Stimulated activated CD4-positive, alpha-beta T cell treated with anti-CD3 and anti-CD28 coated beads, Interleukin-2, amount 100 ng/mL, for 4 hours (primary cell): ENCODE measurements at places on chromosomes 4 and X.

- no peak for DNase-seq
Observed at GRCh38 chr4:107755841-107756356, 35.9 kb upstream of the PAPSS1 start.

DNA sequence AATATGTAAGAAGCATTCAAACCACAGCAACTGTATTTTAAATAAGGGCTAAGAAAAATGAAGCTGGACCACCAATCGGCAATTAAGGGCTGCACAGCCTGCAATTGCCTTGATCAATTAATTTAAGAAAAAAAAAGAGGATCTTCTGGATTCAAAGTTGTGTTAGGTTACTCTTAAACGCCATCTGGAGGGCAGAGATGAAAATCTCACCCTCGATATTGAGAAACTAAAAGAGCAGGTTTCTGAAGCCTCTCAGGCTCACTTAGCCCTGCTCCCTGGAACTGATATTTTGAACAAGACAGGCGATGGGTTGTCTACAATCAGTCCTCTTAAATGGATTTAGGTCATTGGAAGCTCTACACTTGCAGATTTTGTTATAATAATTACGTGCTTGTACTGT lies 579.4 kb downstream of the GRXCR1 start:
- no peak for DNase-seq

GRCh38 chr4:2334826-2335728 lies 73.2 kb upstream of the MXD4 start:
- no peak for DNase-seq

- DNase-seq: no peak
Observed at GRCh38 chrX:63327788-63328187, 23.3 kb downstream of the SPIN4 start.

- no peak for DNase-seq
Observed at GRCh38 chr4:34245276-34245675, 1999.0 kb downstream of the ARAP2 start.

DNA sequence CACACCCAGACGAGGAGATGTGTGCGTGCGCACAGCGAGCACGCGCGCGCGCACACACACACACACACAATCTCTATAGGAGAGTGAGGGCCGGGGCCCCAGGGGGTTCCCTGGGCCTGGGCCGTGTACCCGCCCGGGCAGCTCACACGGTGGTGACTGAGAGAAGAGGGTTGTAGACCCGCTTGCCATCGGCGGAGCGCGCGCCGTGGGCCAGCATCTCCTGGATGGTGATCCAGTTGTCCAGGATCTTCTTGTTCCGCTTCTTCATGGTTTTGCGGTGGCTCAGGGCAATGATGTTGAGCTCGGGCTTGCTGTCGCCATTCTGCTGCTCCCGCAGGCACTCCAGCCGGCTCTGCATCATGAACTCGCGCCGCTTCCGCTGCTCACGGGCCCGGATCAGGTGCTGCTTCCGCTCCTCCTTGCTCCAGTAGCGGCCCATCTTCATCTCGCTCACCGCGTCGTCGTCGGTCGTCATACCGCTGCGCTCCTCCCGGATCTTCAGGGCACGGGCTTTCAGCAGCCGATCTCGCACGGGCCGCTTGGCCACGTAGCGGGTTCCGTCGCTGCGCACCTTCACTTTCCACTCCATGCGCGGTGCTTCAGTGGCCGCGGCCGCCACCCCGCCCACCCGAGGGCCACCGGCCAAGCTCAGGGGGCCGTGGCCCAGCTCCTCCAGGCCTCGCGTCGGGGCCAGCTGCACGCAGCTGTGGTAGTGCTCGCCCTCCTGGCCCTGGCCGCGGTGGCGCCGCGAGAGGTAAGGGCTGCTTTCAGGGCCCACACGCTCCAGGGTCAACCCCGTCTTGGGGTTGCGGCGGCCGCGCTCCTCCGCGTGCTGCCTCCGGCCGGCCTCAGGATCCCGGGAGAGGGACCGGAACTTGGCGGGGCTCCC lies 9.0 kb downstream of the SSR4 start:
- DNase-seq: no peak

DNA sequence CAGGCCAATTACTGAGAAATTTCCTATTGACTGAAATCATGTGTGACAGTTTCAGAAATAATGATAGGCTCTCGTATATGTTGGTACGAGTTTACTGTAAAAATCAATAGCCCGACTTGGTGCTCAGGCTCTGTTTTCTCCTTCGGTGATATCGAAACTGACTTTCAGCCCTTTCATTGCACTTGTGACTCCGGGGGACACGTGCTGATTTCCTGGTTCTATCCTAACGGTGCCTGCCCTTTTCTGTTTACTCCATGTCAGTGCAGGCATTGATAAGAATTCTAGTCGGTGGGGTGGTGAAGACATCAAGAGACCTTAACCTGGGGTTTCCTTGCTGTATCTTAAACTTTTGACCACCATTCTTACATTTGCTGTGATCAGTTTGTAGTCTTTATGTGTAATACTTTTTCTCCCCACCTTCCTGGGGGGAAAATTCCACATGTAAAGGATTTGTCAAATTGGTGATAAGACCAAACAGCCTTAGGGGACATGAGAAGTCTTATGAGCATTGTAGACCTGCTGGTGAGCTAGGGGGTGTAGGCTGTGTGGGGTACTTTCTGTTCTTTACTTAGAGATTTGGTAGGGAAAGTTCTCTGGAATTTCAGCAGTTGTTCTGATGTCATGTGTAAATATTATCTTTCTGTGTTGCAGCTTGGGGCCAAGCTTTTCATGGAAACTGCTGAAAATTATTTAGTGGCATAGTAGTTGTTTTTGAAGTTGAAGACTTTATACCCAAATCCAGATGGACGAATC lies 52.7 kb downstream of the TMEM131L start:
- DNase-seq: no peak

GRCh38 chr4:90537491-90537890 lies 410.3 kb downstream of the CCSER1 start:
- no peak for DNase-seq

DNA sequence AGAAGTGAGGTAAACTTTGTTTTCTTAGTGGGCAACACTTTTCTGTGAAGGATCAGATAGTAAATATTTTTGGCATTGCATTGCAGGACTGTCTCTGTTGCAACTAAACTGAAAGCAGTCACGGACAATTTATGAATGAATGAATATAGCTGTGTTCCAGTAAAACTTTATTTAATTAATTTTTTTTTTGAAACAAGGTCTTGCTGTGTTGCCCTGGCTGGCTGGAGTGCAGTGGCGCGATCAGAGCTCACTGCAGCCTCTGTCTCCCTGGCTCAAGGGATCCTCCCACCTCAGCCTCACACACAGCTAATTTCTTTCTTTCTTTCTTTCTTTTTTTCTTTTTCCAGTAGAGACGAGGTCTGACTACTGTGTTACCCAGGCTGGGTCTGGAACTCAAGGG lies 15.8 kb downstream of the RBM10 start:
- DNase-seq: no peak

DNA sequence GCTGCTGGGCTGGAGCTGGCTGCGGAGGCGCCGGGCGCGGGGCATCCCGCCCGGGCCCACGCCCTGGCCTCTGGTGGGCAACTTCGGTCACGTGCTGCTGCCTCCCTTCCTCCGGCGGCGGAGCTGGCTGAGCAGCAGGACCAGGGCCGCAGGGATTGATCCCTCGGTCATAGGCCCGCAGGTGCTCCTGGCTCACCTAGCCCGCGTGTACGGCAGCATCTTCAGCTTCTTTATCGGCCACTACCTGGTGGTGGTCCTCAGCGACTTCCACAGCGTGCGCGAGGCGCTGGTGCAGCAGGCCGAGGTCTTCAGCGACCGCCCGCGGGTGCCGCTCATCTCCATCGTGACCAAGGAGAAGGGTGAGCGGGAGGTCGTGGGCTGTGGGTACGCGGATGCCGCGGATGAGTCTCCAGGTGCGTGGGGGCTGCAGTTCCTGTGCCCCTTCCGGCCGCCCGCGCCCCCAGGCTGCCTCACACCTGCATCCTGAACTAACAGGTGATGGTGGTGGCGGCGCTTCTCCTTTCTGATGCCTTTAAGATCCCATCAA lies 499 bp downstream of the CYP2U1 start:
- peak; percentile 26 for DNase-seq

GRCh38 chrX:40385682-40386081 lies 195.1 kb upstream of the ATP6AP2 start:
- no peak for DNase-seq

DNA sequence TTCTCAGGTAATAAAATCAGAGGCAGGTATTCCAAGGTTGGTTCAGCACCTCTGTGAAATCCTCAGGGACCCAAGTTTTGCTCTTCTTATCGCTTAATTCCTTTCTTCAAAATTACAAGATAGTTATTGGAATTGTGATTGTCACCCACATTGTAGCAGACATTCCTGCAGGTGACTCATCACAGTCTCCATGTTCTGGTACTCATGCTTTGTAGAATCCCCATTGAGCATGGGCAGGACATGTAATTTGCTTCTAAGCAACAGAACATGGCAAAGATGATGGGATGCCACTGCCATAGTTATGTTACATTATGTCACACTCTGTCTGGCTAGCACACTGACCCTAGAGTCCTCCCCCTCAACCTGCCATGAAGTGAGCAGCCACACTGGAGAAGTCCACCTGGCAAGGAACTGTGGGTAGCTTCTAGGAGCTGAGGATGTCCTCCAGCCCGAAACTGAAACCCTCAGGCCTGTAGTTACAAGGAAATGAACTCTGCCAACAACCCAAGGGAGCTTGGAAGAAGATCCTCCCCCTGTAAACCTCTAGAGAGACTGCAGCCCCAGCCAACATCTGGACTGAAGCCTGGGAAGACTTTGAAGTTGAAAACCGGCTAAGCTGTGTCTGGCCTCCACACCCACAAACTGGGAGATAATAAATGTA lies 58.3 kb upstream of the GUCY1A1 start:
- no peak for DNase-seq

DNA sequence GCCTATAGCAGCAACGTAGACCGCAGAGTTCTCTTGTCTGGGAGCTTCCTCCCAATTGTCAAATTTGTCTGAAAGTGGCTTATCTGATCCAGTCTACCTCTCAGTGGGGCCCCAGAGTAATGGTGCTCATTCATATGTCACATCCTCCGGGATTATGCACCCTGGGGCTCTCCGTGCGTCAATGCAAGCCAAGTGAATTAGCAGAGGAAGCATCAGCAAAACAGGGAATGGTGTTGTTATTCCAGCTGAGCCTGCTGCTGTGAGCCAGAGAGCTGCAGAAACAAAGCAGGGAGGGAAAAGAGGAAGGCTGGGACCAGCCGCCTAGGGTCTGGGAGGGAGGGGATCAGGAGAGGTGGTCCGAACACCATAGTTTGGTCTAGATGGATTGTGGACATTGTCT lies 95.2 kb downstream of the CLNK start:
- no peak for DNase-seq

DNA sequence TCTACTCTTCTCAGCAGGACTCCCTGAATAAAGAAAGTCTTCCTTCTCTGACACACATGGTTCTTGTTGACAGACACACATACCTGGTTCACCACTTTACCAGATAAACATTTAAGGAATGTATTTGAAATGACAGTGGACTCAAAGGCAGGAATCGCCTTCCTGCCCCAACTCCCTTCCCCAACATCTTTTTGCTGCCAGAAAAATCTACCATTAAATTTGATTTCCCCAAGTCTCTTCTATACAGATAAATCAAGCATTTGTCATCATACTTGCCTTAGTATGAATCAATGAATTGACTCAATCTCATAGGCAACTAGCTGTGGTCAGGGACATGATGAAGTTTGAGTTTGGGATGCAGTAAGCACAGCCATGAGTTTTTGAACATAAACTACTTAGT lies 23.3 kb upstream of the ANXA5 start:
- no peak for DNase-seq

DNA sequence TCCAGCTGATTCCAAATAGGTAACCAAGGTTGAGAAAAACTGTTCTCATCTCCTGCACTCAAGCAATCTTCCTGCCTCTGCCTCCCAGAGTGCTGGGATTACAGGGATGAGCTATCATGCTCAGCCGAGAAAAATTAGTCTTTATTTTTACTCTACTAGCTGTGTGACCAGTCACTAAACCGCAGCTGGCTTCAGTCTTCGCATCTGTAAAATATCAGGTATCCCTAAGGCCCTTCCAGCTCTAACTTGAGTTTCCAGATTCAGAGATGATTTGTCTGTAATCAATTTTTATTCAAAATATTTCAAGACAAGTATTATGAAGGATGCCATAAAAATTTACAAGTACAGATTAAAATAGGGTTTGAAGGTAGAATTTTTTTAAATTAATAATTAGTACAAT lies 3.5 kb downstream of the ADH6 start:
- DNase-seq: no peak

DNA sequence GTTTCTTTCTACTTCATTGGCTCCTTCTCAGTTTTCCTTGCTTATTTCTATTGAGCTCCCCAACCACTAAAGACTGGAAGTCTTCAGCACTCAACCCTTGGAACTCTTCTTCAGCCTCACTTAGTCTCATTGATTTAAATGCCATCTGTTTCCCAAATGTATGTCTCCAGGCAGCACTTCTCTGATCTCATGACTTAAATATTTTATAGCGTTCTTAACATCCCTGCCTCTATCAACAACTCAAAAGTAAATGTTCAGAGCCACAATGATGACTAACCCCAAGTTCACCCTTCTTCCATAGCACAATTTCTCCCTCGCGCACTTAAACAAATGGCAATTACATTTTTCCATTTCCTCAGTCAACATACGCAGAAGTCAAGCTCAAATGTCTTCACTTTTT lies 1393.3 kb downstream of the ARAP2 start:
- DNase-seq: no peak

GRCh38 chrX:8052909-8053308 lies 118.2 kb downstream of the VCX2 start:
- no peak for DNase-seq

DNA sequence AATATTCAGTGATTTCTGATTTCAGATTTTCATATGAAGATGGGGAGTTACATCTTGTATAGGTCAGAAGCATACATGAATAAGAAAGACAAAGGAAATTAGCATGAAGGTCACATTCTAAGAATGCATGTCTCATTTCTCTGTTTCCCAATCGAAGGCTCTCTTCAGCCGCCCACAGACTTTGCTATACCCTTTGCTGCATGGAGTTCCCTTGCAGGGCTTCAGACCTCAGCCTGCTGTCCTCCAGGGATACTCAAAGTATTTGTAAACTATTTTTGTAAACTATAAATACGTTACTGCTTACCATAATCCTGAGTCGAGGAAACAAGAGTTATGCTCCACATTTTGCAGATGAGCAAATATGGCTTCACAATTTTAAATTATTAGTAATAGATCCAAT lies 738.4 kb downstream of the PCDH18 start:
- DNase-seq: no peak

DNA sequence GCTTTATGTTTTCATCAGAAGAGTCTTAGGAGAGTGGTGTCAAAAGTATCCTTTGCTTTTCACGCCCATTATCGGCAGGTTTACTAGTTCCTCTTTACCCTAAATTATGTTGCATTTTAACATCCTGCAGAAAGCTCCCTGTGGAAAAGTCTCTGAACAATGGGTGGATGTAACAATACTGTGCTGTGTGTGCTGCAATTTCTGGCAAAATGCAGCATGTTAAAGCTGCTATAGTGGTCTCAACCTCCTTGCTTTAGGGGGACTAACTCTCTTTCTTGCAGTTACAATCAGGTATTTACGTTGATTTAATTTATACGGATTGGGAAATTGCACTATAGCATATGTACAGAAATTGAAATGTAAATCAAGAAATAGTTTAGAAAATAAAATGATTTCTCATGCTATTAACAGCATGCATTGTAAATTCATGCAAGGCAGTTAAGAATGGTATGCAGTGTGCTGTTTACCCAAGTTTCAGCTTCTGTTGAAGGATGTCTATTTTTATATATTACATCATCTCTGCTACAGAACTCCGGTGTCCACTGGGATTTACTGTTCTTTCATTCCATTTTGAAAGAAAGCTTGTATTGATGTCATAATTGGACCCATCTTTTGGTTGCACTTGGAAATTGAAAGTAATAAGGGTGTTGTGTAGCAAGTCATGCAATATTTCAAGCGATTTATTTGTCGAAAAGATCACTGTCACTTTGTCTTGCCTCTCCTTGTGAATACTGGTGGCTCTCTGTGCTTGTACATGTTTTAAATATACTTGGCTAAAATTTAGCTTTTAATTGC lies 145.7 kb downstream of the RAPGEF2 start:
- DNase-seq: no peak
